Activated T-cell treated with anti-CD3 and anti-CD28 coated beads for 1 hour (primary cell): ENCODE measurements at places on chromosomes 5 and 9.

DNA sequence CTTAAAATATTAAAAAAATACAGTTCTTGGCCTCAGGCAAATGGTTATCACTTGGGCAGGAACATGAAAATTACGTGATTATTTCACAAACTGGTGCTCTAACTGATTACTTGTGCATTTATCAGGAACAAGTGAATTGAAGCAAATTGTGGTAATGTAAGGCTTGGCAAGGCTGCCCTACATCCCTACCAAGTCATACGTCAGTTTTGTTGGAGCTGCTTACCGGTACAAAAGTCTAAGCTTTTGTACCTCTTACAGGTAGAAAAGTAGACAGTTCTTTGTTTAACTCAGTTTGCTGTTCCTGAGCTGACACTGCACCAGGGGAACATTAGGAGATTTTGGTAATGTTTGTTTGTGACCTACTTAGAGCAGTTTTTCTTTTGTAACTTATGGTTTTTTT, 2.2 kb downstream of the G3BP1 start:
- DNase-seq = no peak

GRCh38 chr5:55218967-55219366, 8.1 kb downstream of the MCIDAS start:
- DNase-seq = no peak

DNA sequence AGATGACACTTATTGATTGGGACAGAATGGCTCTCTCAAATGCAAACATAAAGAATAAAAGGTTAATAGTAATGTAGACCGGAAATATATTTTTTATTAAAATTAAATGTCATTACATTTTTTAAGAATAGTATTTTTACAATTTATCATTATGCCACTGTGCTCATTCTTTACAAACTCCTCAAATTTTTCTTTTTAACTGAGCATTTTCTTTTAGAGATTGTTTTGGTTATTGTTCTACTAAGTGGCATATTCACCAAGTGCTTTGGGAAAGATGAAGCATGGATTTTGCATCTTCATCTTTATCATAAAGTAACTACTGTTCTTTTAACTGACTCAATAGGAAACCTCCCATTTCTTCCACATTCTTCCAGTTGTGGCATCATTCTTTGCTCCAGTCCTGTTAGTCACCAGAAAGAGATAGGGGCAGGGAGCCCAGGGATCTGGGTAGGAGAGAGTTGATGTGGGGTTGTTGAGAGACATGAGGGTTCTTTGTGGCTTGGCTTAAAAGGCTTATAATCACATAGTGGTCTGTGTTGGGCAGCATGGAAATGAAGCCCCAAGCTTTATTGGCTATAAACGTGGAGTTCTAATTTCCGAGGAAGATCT, 69.8 kb downstream of the SYK start:
- no peak for DNase-seq

GRCh38 chr5:136200761-136201160, 7.8 kb upstream of the SMIM32 start:
- no peak for DNase-seq

- DNase-seq = no peak
These were observed 640 bp upstream of the DPM2 start for GRCh38 chr9:127938298-127938690.

DNA sequence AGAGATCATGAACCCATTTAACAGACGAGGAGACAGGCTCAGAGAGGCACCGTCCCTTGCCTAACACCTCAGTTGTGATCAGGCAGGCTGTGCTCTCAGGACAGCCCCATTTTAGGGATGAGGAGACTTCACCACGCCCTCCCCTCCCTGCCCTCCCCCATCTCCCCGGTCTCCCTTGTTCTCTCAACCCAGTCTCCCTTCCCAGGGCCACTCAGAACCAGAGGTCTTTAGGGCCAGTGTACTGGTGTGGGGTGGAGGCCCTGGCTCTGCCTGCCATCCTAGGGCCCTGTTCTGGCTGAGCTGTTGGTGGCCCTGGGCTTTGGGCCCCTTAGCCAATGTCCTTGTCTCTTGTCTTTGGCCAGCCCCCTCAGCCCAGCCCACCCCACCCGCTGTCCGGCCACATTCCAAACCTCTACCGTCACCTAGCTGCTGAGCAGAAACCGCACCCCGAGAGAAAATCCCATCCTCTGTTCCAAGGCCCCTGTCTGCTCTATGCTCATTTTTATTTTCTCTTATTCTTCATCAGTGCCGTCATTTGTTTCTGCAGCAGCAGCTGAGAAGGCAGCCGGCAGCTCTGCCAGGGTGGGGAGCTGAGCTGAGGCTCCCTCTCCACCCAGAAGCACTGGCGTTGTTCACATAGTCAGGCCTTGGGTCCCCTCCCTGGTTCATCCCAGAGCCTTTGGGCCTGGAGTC, 33.9 kb downstream of the OLFML2A start:
- no peak for DNase-seq

DNA sequence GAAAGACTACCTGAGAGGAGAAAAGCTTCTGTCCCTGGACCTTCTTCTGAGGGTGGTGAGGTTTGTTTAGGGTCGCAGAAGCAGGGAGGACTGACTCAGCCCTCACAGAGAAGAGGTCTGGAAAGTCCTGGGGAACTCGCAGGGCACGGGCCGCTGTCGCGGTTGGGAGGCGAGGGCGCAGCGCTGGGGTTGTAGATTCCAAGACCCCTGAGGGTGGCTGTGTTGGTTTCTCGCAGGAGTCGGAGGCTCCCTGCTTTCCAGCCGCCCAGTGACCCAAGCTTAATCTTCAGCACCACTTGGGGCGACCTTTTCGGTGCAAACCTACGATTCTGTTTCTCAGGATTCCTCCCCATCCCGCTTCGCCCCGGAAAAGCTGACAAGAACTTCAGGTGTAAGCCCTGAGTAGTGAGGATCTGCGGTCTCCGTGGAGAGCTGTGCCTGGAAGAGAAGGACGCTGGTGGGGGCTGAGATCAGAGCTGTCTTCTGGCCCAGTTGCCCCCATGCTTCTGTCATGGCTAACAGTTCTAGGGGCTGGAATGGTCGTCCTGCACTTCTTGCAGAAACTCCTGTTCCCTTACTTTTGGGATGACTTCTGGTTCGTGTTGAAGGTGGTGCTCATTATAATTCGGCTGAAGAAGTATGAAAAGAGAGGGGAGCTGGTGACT, 482 bp downstream of the SLC27A6 start:
- DNase-seq = no peak

- no peak for DNase-seq
These were observed 114.5 kb downstream of the MTRR start for GRCh38 chr5:7983433-7983832.

- DNase-seq = no peak
These were observed 64.3 kb downstream of the NSG2 start for GRCh38 chr5:174109698-174110260.

- DNase-seq = no peak
These were observed 763 bp downstream of the TJP2 start for GRCh38 chr9:69174616-69175463.

- no peak for DNase-seq
These were observed 137.2 kb upstream of the TAF11L2 start for GRCh38 chr5:17360879-17361278.

GRCh38 chr9:74120061-74120460, 377.1 kb upstream of the RORB start:
- no peak for DNase-seq

DNA sequence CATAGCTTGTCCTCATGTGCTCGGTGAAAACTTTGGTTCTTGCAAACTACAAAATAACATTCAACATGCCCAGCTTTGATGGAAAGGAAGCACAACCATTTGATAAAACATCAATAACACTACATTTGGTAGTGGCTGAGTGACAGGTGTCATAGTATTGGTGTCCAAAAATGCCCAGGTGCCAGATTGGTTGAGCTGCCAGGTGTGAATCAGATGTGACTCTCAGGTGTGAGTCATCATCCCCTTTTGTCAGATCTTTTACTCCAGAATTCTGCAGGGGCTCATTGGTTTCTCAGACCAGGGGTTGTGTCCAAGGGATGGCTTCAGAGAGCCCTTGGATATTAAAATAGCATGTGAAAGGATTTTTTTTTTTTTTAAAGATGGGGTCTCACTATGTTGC, 22.5 kb upstream of the POMT1 start:
- DNase-seq = no peak

GRCh38 chr5:135553688-135554462, 18.1 kb upstream of the NEUROG1 start:
- no peak for DNase-seq

DNA sequence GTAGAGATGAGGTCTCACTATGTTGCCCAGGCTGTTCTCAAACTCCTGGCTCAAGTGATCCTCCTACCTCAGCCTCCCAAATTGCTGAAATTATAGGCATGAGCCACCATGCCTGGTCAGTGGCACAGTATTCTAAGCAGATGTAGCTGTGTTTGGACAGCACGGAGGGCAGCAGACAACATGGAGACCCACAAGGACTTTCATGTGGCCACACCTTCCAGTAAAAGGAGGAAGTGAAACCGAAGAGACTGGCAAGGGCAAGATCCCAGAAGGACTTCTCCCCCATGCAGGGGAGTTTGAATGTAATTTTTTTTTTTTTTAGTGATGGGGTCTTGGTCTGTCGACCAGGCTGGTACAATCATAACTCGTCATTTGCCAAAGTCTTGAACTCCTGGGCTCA, 172.2 kb downstream of the TRPM3 start:
- no peak for DNase-seq

DNA sequence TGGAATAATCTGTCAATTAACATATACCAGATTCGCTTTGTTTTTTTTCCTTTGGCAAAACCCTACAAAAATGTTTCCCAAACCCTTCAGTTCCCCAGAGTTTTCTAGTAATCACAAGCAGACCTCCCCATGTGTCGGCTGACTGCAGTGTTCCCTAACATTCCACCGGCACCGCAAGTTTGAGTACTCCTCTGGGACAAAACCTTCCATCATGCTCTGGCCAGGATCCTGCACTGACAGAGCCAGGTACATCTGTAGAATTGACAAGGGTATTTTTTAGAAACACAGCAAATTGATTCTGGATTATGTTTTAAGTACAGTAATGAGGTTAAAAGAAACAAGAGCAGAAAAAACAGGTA, 174.7 kb downstream of the GAS1 start:
- no peak for DNase-seq
